Activated T-helper 1 cell treated with anti-CD3 and anti-CD28 coated beads, Interleukin-2, amount 50 U/mL, for 16 hours (primary cell): ENCODE measurements at places on chromosomes 5 and 9.

DNA sequence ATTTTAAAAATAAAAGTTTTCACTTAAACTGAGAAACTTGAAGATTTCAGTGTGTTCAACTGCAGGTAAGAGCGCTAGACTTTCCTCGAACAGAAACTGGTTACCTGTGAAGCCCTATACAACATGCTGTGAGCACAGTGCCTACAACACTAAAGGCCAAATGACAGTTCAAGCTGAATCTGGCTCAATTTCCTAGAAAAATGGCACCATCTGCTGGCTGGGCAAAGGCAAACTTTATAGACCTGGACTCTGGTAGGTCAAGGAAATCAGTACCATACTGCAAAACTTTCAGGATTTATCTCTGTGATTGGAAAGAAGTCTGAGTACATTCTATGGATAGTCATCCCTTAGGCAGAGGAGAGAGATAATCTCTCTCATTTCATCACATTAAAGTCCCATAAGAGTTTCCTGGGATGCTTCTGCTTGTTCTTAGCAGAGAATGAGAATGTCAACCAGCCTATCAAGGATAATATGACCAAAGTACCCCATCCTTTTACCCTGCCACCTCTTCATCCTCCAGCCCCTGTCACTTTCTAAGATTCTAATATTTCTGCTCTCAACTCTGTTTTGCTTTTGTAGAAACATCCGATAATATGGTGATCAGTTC lies 31.8 kb upstream of the FOXB2 start:
- DNase-seq: no peak

- DNase-seq: no peak
Observed at GRCh38 chr5:160641405-160641804, 210.6 kb downstream of the ATP10B start.

DNA sequence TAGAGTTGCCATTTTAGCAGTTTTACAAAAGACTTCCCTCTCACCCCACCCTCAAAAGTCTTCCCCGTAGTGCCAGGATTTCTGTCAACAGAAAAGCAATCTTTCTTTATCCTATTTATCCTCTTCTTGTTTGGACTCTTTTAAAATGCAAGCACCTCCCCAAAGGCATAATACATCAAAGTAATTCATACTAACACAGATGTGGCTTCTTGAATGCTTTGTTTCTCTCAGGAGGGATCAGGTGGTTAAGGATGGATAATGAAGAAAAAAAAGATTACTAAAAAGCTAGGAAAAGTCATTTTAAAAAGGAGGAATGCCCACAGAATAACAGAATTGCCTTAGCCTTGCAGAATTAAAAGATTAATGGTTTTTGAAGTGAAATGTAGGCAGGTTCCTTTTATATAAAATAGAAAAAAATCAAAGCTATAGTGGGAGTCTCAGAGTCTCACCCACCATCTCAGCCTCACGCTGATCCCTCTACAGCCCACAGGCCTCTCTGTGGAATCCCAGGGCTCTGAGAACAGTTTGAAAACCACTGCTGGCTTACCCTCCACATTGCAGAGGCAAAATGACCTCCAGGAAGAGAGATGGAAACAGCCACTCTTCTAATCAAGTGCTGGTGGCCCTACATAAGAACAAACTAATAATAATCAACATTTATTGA lies 102.2 kb downstream of the GCNT1 start:
- no peak for DNase-seq

- no peak for DNase-seq
Observed at GRCh38 chr5:1314564-1314982, 19.7 kb upstream of the TERT start.

DNA sequence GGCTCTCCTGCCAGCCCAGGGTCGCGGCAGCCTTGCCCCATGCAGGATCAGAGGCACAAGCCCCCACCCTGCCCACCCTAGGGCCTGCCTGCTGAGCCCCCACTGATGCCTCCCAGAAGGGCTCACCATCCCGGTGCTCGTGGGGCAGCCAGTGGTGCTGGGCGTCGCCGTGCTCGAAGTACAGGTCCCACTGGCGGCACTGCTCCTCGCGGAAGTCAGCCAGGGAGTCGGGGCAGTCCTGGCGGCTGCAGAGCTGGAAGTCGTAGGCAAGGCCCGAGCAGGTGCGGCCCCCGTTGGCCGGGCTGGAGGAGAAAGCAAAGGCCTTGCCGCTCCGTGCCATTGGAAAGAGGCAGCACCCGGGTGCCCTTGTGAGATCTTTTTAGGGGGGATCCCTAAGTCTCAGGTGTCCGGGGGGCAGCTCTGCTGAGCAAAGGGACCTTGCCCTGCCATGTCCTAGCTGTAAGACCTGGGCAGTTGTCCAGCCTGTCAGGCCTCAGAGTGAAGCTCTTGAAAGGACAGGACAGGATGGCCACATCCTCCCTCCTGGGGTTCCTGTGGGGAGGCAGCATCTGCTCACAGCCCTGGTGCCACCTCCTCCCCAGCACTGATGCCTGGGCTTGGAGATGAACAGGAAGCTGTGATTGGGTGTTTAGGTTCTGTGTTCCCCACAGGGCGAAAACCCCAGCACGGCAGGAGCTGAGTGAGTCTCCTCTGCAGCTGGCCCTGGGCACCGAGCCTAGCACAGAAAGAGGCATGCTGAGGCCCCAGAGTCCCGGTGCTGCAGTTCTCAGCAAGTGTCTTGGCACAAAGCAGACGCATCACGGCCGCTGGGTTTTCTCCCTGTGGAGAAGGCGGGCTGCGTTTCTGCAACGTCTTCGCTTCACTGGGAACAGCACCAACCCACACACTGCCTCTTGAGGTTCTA lies 77.7 kb downstream of the ZNF354C start:
- DNase-seq: no peak

DNA sequence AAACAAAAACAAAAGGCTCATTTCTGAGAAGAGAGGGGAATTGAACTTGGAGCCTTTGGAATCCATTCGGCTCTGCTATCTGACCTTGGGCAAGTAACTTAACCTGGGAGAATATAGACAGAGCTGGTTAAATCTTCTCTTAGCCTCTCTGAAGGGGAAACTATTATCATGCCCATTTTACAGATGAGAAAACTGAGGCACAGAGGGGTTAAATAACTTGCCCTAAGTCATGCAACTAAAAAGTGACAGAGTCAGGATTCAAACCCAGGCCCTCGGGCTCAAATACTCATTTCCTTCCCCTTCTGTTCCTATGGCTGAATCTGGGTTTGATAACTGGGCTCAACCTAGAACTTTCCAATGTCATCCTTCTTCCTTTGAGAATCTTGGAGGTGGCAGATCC lies 291.3 kb upstream of the MSX2 start:
- no peak for DNase-seq

DNA sequence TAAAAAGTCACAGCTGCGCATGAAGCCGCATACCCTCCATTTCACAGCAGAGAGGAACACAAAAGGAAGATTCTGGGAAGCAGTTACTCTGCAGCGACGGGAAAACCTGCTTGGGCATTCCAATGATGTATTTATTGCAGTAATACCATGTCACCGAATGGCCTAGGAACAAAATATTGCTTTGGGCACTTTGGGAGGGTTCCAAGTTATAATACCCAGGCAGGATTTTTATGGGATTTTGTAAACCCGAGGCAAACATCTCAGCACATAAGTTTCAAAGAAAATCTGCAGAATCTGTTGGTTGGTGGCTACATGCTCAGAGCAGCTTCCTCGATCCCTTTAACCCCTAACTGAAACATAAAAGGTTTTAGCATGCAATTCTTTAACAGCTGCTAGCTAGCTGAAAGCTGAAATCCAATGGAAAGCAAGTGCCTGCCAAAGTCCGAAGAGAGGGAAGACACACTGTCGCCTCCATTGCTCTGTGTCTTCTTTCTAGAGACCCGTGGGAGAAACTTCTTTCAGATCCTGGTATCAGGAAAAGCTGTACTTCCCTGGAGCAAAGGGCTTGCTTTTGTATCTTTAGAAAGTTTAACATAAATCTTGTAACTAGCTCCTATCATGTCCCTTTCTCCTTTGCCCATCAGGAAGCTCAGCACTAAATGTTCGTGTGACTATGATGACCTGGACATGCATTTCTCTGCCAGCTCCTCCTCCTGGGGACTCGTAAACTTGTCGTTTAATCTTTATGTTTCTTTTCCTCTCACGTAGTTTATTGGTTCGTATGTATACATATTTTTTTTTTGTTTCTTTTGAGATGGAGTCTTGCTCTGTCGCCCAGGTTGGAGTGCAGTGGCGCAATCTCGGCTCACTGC lies 195.0 kb downstream of the MAPKAP1 start:
- DNase-seq: no peak
